ENCODE measurements at places on chromosomes 4 and X. TPM values are rescaled to one million over a fixed set of nuclear protein-coding genes. Genes with fewer than 3 reads are reported as not detected.

- no peak for DNase-seq
These were observed 5.1 kb upstream of the RBM41 start for GRCh38 chrX:107123750-107124149.

DNA sequence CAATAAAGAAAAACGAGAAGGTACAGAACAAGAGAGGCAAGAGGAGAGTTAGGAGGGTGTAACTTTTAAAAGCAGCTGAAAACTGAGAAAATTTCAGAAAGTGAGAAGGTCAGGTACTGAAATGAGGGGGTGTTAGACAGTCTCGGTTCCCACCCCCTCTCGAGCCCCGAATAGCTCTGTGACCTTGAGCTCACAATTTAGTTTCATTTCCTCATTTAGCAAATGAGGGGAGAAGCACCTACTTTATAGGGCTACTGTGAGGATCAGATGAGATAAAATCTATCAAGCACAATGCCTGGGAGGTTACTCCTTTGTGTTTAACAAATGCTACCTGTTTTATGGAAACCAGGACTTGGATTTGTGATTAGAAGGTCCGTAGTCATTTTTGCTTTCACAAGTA is 4.9 kb downstream of the UGT8 start:
- no peak for DNase-seq

GRCh38 chr4:86818211-86818610 is 31.0 kb downstream of the SLC10A6 start:
- no peak for DNase-seq

- DNase-seq, result peak; percentile 61
These were observed 348.5 kb downstream of the MID1IP1 start for GRCh38 chrX:39149761-39150160.

DNA sequence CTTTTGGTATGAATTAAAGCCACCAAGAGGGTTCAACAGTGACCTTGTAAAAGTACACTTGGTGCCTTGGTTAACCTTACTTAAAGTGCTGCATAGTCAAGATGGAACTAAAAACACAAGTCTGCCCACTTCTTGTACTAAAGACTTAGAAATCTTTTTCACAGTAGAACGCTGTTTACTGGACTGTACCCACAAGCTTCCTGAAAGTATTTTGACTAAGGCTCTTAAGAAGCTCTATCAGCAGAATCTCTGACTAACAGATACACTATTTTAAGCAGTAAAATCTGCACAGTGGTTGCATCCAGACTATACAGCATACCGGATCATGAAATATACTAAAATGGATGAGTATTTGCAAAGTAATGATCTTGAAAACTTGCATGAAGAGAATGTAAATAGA is 7.2 kb downstream of the RAB28 start:
- no peak for DNase-seq

DNA sequence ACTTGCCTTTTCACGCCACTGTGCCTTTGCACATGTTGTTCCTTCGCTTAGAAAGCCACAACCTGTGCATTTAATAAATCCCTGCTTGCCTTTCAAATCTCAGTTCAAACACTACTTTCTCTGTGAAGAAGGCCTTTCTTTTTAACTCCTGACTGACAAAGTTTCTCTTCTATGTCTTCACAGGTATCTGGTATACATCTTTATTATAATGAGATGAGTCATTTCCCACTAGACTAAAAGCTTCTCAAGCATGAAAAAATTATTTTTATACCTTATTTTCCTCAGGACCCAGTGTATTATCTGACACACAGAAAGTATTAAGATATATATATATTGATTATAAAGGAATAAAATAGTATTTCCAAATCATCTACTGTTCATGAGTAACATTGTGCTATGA is 189.9 kb downstream of the TBCK start:
- no peak for DNase-seq

The ETDB gene
- total RNA-seq, result not detected

The RPL10 gene
- 2,853 TPM for total RNA-seq
